Sciatic nerve (tissue), 2 donors: ENCODE measurements at places on chromosomes 7 and 10. TPM values are rescaled to one million over a fixed set of nuclear protein-coding genes. Genes with fewer than 3 reads are reported as not detected.

C10orf62 gene
- not detected for total RNA-seq

- no peak for DNase-seq
Observed at GRCh38 chr7:84624927-84625326, 430.3 kb upstream of the SEMA3A start.

DNA sequence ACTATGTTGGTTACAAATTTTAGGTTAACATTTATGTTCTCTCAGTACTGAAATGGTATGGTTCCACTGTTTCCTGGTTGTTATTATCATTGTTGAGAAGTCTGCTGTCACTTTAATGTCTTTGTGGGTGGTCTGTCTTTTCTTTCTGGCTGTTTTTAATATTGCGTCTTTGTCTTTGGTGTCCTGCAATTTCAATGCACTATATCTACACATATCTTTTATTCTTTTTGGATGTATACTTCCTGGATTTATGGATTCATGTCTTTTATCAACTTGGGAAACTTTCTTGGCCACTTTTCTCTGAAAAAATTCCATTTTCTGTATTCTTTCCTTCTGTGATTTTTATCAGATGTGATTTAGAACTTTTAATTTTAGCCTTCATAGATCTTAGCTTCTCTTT, 250.2 kb downstream of the BUB3 start:
- DNase-seq: no peak

GRCh38 chr7:29306319-29306991, 111.9 kb downstream of the CHN2 start:
- no peak for DNase-seq

DNA sequence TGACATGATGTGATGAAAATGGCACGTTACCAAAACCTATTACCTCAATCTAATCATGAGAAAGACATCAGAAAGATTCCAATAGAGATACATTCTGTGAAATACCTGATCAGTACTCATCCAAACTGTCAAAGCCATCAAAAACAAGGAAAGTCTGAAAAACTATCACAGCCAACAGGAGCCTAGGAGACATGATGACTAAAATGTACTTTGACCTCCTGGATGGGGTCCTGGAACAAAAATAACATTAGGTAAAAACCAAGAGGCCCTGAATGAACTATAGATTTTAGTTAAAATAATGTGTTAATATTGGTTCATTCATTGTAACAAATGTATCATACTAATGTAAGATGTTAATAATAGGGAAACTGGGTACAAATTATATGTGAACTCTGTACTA, 113.9 kb upstream of the LRGUK start:
- DNase-seq: no peak

DNA sequence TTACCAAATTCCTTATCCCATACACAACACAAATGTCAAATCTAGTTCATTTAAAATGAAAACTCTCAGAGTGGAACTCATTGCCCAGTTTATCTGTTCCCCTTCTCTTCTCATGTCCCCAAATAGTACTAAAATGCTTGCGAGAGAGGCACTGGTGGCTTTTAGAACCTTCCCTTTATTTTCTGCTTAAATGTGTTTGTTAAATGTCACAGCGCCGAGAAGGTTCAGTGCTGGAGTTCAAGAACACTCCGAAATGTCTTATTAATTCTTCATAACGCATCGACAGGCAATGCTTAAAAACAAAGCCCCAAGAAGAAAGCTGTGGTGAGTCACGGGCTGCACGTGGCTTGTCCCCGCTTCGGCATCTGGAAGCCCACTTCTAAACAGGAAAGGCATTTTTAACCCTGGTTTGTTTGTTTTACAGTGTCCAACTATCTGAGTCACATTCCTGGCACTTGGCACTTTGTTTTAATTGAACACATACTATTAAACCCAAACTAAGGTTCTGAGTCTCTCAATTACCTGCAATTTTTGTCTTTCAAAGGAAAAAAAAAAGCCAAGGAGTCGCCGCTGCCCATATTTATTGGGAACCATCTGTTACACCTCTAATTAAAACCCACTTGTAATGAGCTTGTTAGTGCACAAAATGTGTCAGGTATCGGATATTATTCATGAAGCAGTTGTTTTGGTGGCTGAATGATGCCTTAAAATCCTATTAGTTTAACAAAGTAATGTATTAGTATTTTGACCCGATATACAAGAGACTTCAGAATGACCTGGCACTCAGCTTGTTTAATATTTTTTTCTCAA, 49.9 kb upstream of the MGMT start:
- DNase-seq: no peak

DNA sequence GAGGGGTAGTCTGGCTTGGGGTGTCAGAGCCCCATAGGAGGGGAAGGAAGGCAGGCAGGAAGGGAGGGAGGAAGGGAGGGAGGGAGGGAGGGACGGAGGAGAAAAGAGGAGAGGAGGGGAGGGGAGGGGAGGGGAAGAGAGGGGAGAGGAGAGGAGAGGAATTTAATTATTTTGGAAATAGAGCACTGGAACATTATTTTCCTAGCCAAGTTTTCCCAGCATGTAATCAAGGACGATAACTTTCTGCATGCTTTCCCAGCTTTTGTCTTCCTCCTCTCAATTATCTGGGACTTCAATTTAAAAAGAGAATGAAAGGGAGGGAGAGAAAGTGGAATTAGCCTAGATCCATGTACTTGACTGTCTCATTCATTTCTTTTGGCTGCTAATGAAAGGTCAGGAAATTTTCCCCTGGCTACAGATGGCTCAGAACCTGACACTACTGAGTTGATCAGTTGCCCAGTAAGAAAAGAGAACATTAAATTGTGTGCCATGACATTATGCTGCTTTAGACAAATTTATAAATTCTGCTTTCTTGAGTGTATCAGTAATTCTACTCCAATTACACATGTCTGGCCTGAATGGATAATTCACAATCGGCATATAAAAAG, 148.8 kb downstream of the LRRC4 start:
- no peak for DNase-seq

- no peak for DNase-seq
Observed at GRCh38 chr10:123093489-123093888, 42.3 kb upstream of the HMX3 start.

DNA sequence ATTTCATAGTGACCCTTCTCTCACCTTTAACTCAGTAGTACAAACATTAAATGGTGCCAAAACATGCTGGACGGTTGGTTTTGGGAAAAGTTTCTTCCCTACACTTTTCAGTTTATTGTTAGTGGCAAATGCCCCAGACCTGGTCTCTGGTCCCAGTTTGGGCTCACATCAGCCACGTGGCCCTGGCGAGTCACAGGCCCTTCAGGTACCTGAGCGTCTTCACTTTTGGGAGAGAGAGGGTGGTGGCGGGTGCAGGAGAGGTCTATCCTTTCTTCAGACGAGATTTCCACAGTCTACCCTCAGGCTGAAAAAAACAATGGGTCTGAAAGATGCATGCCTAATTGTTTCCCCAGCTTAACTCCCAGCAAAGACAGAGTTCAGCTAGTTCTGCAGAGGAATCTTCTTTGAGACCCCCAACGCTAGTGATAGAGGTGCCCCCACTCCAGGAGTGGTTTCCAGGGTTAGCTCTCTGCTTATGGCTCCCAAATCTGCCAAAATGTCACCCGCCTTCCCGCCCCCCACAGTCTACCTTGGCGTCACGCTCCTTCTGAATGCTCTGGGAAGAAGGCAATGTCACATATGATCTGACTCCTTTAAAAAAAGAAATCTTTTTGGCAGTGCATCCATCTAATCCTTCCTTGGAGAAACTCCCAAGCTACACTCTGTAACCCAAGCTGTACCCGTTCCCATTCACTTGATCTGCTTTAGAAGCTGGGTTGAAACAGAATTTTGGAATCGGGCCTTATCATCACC, 384.8 kb upstream of the FOXK1 start:
- DNase-seq: no peak
